ENCODE measurements at places on chromosomes 3 and 15.

- DNase-seq = no peak
Measured at GRCh38 chr3:81742581-81742980, 18.9 kb downstream of the GBE1 start.

DNA sequence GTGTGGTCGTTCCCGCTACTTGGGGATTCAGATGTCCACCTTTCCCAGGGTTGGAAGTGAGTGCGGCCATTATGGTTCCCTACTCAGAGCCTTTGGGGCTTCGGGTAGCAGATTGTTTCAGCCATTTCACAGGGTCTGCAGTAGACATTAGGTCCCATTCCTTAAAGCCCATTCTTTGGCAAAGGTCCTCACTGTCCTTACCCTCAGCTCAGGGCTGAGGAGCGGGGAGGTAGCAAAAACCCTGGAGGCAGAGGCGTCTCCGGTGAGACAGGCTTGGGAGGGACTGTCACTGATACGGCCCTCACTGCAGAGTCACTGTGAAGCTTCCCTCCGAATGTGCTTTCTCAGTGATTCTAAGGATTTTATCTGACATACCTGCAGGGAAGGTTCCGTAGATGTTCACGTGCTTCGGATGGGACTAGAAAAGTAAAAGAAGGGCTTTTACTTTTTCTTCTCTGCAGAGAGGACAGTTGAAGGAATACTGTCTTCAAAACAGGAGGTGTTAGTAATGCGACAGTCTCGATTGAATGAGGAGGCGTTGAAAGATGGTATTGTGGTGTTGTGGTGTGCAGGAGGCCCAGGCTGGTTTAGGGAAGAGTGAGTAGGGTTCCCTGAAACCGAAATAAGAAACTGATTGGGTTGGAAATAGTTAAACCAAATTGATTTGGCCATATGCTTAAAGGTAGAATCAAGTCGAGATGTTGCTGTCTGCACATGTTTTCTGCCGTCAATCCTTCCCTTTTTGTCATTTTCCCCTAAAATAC lies 630 bp downstream of the ATP6V1A start:
- no peak for DNase-seq

- DNase-seq = no peak
Measured at GRCh38 chr3:435161-435560, 238.6 kb downstream of the CHL1 start.

DNA sequence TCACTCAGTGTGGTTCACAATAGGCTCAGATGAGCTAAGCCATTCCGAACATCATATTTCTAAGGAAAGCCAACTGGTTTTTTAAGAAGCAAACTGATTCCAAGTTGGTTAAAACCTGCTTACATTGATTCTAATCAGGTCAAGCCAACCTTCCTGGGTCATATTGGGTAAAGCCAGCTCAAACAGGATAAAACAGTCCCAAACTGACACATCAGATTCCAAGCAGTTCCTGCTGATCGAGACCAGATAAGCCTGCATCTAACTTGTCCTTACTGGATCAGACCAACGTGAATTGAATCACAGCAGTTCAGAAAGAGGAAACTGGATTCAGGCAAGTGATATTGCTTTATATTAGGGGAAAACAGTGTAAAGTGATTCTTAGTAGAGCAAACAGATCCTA lies 18.6 kb upstream of the THSD4 start:
- no peak for DNase-seq

GRCh38 chr15:41648770-41649169 lies 11.4 kb upstream of the MGA start:
- no peak for DNase-seq
